ENCODE measurements at places on chromosomes 3 and 15.

- DNase-seq, result no peak
Measured at GRCh38 chr3:158057666-158058065, 48.6 kb downstream of the SHOX2 start.

GRCh38 chr15:78406016-78406585 lies 31.9 kb upstream of the IREB2 start:
- no peak for DNase-seq

- DNase-seq, result no peak
Measured at GRCh38 chr3:168950622-168951021, 712.9 kb downstream of the MECOM start.

GRCh38 chr3:196634829-196635228 lies 4.7 kb upstream of the NRROS start:
- DNase-seq, result no peak

DNA sequence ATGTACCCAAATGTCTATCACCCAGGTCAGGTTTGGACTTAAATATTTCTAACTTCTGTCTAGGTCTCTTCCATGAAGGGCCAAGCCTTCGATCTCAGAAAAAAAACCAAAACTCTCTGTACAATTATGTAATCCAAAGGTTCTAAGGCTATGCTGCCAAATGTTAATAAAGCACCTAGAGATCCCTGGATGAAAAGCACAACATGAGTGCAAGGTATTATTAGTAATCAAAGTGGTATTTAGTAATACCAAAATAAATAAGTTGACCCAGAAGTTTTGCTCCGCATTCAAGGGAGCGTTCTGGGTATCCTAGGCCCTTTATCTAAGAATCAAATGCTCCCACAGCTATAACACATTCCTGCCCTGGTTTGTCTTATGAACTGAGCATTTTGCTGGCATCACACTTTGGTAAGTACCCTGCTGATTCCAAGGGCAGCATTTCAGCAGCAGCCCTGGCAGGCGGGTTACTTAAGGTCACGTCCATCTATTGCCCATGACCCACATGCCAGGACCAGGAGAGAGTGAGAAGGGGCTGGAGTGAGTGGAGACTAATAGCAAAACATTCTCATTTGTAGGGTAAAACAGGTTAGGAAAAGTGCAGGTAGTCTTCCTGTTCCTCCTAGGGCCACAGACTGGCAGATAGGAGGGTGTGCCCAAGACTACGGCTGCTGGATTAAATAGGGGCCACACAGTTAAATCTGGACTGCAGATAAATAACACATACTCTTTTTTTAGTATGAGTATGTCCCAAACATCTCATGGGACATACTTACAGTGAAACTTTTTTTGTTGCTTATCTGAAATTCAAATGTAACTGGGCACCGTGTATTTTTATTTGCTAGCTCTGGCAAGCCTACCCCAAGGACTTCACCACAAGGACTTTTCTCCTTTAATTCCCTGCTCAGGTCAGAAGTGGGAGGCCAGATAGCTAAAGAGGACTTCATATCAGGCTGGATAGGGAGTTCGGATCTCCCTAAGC lies 76.0 kb upstream of the SNRK start:
- no peak for DNase-seq

DNA sequence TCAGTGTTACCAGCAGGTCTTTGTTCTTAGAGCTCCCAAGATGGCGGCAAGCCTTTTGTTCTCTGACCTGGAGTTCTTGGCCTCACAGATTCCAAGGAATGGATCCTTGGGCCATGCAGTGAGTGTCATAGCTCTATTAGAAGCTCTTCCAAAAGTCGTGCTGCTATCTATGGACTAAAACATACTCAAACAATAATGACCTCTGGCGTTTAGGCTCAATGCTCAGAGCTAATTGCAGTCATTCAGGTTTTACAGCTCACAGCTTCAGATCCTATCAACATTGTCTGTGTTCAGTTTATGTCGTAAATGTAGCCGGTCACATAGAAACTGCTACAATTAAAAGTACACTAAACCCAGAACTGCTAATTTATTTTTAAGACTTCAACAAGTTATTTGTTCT lies 22.2 kb downstream of the CCRL2 start:
- no peak for DNase-seq

GRCh38 chr3:121488628-121489027 lies 57.2 kb downstream of the POLQ start:
- no peak for DNase-seq

DNA sequence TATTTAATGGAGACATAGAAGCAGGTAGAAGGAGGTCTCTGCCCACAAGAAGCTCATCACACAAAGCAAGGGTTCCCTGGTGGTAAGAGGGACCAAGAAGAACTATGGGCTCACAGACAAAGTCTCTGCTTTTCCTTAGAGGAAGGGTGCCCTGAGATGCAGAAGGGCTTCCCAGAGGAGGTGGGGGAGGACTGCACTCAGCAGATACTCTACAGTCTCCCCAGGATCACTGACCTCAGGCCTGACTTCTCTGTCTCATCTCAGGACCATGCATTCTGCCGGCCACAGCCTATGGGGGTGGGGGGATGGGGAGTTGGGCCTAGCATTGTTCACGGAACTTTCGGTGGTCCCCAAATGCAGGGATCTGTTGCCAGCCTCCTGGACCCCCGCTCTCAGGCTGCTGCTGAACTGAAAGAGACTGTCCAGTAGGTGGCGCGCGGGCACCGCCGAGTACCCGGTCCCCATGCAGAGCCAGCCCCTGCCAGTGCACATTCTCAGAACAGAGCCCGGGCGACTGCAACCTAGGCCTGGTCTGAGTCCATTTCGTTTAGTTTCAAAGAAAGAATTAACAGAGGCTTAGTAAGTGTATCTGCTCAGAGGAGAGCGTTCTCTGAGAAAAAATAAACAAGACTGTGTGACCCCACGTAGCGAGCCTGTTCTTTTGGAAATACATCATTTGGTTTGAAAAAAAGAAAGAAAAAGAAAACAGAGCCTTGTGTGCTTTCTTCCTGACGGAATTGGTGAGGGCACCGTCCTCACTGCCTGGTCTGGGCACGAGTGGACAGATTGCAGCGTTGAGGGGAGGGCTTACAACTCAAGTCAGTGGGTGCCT lies 74.1 kb downstream of the LRTM1 start:
- peak; percentile 61 for DNase-seq

- DNase-seq, result no peak
Measured at GRCh38 chr3:150020527-150020926, 49.8 kb upstream of the PFN2 start.

- no peak for DNase-seq
Measured at GRCh38 chr15:92448370-92448769, 54.7 kb downstream of the ST8SIA2 start.

DNA sequence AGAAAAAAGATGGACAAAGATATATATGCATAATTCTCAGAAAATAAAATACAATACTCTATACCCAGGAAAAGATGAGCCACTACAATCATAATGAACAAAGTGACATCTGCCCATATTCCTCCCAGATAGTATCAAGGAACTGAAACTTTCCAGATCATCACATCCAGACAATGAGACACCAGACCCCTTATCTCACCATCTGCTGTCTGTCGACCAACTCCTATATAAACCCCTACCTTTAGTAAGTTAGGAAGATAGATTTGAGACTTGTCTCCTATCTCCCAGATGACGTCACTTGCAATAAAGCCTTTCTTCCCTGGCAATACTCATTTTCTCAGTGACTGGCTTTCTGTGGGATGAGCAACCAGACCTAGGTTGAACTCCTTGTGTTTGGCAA lies 1071.6 kb downstream of the PLOD2 start:
- DNase-seq, result no peak

DNA sequence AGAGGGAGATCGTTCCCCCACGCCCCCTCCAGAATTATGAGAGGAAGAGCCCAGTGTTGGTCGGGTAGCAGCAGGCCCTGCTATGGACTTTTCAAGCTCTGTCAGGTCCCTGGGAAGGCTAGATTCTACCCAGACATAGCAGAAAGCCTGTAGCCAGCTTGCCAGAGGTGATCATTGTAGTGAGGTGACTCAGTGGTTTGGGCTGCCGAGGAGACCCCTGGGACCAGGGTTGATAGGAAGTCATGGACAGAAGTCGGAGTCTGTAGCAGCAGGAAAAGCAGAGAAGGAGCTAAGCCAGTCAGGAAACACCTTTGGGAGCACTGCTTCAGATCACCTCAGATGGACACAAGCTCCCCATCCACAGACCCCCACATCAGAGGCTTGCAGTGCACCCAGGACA lies 67.7 kb downstream of the CCNL1 start:
- no peak for DNase-seq

DNA sequence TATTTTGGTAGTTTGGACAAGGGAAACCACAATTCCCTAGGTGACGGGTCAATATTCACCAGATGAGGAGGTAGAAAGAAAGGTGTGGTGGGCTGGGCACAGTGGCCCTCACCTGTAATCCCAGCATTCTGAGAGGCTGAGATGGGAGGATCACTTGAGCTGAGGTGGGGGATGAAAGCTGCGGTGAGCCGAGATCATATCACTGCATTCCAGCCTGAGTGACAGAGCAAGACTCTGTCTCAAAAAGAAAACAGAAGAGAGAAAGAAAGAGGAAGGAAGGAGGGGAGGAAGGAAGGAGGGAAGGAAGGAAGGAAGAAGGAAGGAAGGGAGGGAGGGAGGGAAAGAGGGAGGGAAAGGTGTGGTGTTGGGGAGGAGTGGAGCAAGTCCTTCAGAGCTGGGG lies 56.1 kb upstream of the RNF7 start:
- DNase-seq, result no peak

- DNase-seq, result no peak
Measured at GRCh38 chr3:73259856-73260255, 198.4 kb downstream of the EBLN2 start.

- DNase-seq, result no peak
Measured at GRCh38 chr15:38294126-38294525, 41.5 kb downstream of the SPRED1 start.

- DNase-seq, result no peak
Measured at GRCh38 chr3:49217688-49218470, 46.5 kb downstream of the KLHDC8B start.

DNA sequence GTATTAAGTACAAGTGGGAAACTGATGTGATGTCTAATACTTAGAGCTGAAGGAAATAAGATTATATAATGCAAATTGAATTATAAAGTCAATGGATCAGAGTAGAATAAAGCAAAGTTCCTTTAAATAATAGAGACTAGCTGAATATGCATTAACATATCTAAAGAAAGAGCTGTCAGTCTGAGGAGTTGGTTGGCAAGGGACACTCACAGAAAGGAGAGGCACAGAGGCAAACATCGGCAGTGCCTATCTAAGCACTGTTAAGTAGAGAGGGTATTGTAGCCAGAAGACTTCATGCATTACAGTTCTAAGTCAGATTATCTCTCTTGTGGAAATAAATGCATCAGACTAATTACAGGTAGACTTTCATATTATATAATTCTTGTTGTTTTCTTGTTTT lies 16.6 kb downstream of the NRG4 start:
- DNase-seq, result no peak

DNA sequence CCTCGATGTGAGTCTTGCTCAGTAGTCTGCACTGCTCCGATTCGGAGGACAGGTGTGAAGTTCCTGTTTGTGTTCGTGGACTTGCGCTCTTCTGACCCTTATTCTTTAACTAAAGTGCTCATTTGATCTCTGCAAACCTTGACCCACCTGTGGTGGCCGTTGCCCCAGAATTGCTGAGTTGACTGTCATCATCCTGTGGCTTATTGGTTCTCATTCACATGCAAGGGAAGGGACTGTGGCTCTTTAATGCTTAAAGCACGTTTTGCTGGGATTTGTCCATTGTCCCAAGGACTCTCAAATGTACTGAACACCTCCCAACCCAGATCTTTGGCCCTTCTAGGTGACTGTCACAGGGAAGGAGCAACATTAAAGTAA lies 13.4 kb downstream of the SYNM start:
- no peak for DNase-seq

Data from AG09319 (cell line).